Forelimb muscle (tissue), 1 donor: ENCODE measurements at places on chromosomes 13 and 19. TPM values are rescaled to one million over a fixed set of nuclear protein-coding genes. Genes with fewer than 3 reads are reported as not detected.

Gene SIRT6
- 11.2 TPM for polyA plus RNA-seq

Gene URAD
- polyA plus RNA-seq: not detected

Gene ZNF221
- 2.4 TPM for polyA plus RNA-seq

Gene GJB2
- polyA plus RNA-seq: 0.51 TPM

Gene ZNF235
- polyA plus RNA-seq: 5.4 TPM
